Suprapubic skin (tissue), 4 donors: ENCODE measurements at places on chromosomes 12 and 14. TPM values are rescaled to one million over a fixed set of nuclear protein-coding genes. Genes with fewer than 3 reads are reported as not detected.

SLC24A4 gene
- total RNA-seq = 0.11 TPM

TRHDE gene
- 0.89 TPM for total RNA-seq

DNA sequence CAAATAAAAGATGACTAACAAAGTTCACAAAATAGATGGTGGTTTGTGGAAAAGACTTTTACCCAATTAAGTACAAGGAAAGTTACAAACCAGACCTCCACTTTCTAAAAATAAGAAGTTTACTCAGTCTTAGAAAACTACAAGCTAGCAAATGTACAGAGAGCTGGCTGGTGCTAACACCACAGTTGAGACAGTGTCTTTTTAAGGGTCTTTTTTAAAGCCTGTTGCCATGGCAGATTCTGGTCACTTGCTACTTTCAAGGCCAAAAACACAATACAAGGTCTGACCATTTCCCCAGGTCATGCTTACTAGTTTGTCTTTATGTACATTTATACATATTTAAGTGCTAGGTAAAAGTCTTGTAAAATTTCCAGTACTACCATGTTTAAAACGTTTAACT lies 2.4 kb downstream of the BTG1 start:
- no peak for DNase-seq
- H3K4me1 ChIP-seq = peaks cover 36% of the 10 kb centered on the region
- H3K27ac ChIP-seq = peak overlapping the region; percentile 93
- no peaks in the 10 kb centered on the region for H3K27me3 ChIP-seq
- peak overlapping the region; percentile 83 for H3K4me3 ChIP-seq

- no peak overlapping the region for H3K27ac ChIP-seq
- no peak for DNase-seq
- H3K36me3 ChIP-seq = peaks cover 67% of the 10 kb centered on the region
- H3K4me1 ChIP-seq = no peaks in the 10 kb centered on the region
- H3K27me3 ChIP-seq = no peaks in the 10 kb centered on the region
Measured at GRCh38 chr12:103986829-103987228, 21.2 kb downstream of the TDG start.

DNA sequence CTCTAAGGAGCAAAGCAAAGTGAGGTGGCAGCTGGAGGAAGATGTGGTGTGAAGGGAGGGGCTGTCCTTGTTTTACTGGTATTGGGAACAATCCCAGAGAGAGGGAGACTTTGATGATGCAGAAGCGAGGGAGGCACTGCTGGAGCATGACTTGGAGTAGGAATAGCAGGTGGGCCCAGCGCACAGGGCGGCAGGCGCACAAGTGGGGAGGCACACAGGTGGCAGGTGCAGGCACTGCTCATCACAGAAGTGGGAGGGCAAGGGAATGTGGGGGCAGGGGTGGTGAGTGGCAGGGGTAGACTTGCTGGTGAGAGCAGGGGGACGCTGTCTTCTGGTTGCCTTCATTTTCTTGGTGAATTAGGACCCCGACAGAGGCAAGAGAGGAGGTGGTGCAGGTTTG lies 11.5 kb upstream of the IFI27 start:
- H3K4me1 ChIP-seq = peaks cover 7% of the 10 kb centered on the region
- no peak overlapping the region for H3K27ac ChIP-seq
- H3K27me3 ChIP-seq = no peaks in the 10 kb centered on the region
- no peak overlapping the region for H3K4me3 ChIP-seq
- H3K36me3 ChIP-seq = no peaks in the 10 kb centered on the region

- H3K4me1 ChIP-seq = peaks cover 9% of the 10 kb centered on the region
- DNase-seq = no peak
- H3K4me3 ChIP-seq = no peak overlapping the region
- H3K36me3 ChIP-seq = peaks cover 37% of the 10 kb centered on the region
Measured at GRCh38 chr12:117031843-117032592, 67.2 kb downstream of the TESC start.

- H3K4me3 ChIP-seq = peak overlapping the region; percentile 36
- no peak for DNase-seq
- H3K27ac ChIP-seq = peak overlapping the region; percentile 74
- H3K4me1 ChIP-seq = no peaks in the 10 kb centered on the region
Measured at GRCh38 chr12:1917172-1918070, 1.0 kb downstream of the CACNA2D4 start.

GRCh38 chr12:15956413-15957185 lies 45.5 kb downstream of the DERA start:
- H3K27me3 ChIP-seq = no peaks in the 10 kb centered on the region
- DNase-seq = no peak
- no peak overlapping the region for H3K4me3 ChIP-seq

DNA sequence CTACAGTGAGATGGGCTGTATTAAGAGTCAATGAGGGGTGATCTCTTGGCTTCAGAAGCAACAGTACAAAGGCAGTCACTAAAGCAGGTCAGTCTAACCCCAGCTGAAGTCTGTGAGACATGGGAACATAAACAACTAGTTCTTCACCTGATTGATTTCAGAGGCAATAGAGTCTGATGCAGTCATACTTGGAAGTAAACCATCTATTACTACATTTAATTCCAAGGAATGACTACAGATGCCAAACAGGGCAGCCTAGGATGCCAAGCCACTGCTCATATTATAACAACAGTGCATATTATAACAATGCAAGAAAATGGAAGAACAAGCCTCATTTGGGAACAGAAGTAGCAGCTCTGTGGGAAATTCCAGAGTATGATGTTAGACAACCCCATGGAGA lies 35.8 kb downstream of the GRIN2B start:
- no peaks in the 10 kb centered on the region for H3K4me1 ChIP-seq
- H3K4me3 ChIP-seq = no peak overlapping the region
- no peaks in the 10 kb centered on the region for H3K36me3 ChIP-seq

DNA sequence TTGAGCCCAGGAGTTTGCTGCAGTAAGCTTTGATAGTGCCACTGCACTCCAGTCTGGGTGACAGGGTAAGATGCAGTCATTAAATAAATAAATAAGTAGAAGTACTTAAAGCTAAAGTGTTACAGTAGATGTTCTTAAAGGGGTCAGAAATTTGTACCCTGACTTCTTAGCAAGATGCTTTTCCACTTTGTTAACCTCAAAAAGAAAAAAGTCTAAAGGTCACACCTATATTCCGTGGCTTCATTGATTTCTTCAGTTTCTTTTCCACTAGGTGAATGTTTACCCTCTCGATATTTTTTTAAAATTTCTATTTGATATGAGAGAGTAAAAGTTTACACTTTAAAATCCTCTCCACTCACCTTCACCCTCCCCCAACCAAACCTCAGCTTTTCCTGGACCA lies 64.3 kb upstream of the PLEKHA5 start:
- H3K36me3 ChIP-seq = no peaks in the 10 kb centered on the region
- no peak overlapping the region for H3K4me3 ChIP-seq
- H3K27ac ChIP-seq = no peak overlapping the region
- H3K4me1 ChIP-seq = no peaks in the 10 kb centered on the region
- H3K27me3 ChIP-seq = no peaks in the 10 kb centered on the region

DNA sequence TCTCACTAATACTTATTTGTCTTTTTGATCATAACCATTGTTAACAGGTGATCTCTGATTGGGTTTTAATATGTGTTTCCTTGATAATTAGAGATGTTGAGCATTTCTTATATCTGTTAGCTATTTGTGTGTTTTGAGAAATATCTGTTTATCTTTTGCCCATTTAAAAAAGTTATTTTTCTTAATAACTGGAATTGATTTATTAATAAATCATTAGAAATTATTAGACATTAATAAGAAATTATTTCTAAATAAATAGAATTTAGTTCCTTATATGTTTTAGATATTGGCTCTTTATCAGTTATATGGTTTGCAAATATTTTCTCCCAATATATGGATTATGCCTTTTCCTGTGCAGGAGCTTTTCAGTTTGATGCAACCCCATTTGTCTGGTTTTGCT lies 18.7 kb downstream of the TMX1 start:
- H3K27me3 ChIP-seq = no peaks in the 10 kb centered on the region
- H3K4me3 ChIP-seq = no peak overlapping the region
- DNase-seq = no peak
- peaks cover 23% of the 10 kb centered on the region for H3K36me3 ChIP-seq
- no peak overlapping the region for H3K27ac ChIP-seq

DNA sequence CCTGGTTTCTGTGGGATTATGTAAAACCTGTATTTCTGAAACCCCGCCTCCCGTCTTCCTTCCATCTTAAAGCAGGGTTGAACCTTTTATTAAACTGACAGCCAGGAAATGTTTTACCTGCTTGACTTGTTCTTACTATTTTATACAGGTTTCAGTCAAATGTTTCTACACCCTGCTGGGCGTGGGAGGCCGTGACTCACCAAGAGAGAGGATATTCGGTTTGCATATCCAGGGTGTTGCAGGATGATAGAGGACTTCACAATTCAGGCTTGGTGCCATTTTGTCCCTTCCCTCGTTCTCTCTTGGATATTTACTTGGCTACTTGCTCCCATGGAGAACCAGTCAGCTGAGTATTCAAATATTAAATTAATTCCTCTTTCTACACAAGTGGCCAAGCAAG lies 69.7 kb downstream of the ARF6 start:
- DNase-seq = no peak
- H3K4me3 ChIP-seq = no peak overlapping the region
- H3K4me1 ChIP-seq = peaks cover 31% of the 10 kb centered on the region
- H3K27me3 ChIP-seq = no peaks in the 10 kb centered on the region

DNA sequence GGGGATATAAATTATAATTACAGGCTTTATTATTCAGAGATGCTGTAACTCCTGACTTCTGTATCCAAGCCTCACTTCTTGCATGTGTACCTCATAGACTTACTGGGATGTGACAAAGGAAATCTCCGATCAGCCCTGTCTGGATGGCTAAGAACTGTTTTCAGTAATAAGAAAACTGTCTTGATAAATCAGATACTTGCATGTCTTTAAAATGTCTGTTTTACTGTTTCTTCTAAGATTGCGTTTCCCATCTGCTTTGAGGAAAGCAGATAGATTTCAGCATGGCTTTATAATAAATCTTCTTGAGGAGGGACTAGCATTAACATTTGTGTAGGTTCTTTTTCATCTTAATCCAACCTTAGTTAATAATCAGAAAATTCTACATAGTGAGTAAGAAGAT lies 395.9 kb downstream of the EGLN3 start:
- no peaks in the 10 kb centered on the region for H3K36me3 ChIP-seq
- H3K27ac ChIP-seq = no peak overlapping the region
- H3K4me3 ChIP-seq = no peak overlapping the region
- no peaks in the 10 kb centered on the region for H3K27me3 ChIP-seq
- no peaks in the 10 kb centered on the region for H3K4me1 ChIP-seq

DNA sequence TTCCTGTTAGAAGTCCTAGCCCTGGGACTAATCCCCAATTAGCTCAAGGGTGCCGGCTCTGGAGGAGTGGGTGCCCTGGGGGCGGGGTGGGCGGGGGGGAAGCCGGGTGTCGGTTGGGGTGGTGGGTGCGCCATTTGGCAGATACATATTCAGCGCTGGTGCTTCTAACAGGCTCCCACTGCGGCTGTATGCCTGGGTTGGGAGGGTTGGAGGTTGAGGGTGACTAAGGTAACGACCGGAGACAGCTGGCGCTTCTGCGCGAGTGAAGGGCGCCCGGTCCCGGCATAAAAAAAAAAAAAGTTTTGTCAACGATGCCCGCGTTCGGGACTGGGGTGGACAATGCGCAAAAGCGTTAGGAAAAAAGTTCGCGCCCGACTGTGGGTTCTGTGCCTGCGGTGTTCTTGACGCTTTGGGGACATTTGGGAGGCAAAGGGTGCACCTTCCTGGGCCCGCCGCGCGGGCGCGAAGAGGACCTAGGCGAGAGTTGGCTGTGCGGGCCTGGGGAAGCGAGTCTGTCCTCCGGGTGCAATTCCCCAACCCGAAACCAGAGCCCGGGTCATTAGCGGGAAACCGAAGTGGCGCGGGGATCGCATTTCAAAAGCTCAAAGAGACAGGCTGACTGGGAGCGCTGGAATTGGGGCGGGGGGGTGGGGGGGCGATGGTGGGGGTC lies 19.2 kb downstream of the TBX3 start:
- H3K4me1 ChIP-seq = peaks cover 24% of the 10 kb centered on the region
- peaks cover 49% of the 10 kb centered on the region for H3K27me3 ChIP-seq
- no peak overlapping the region for H3K4me3 ChIP-seq
- H3K36me3 ChIP-seq = no peaks in the 10 kb centered on the region
- H3K27ac ChIP-seq = no peak overlapping the region
